Smooth muscle cell of bladder (primary cell): ENCODE measurements at places on chromosomes 6 and 20. TPM values are rescaled to one million over a fixed set of nuclear protein-coding genes. Genes with fewer than 3 reads are reported as not detected.

The FGD2 gene
- total RNA-seq: not detected in 2 replicates

The WFDC12 gene
- not detected in 2 replicates for total RNA-seq

The CST3 gene
- 114 and 136 TPM in 2 replicates for total RNA-seq

The RAET1E gene
- 0.14 and 0.37 TPM in 2 replicates for total RNA-seq

The SLC32A1 gene
- not detected in 2 replicates for total RNA-seq

The EPB41L1 gene
- total RNA-seq: 14.4 and 24.5 TPM in 2 replicates

The ARMH2 gene
- not detected in 2 replicates for total RNA-seq

The RBM24 gene
- total RNA-seq: 1.4 and 3.5 TPM in 2 replicates

The SLC26A8 gene
- total RNA-seq: 0.09 and 0.14 TPM in 2 replicates
